ENCODE measurements at places on chromosomes 3 and 15.

- DNase-seq = peak; percentile 76
Observed at GRCh38 chr3:97579365-97579764, 185.2 kb upstream of the ARL6 start.

- DNase-seq = no peak
Observed at GRCh38 chr3:4432259-4432658, 34.8 kb downstream of the SUMF1 start.

DNA sequence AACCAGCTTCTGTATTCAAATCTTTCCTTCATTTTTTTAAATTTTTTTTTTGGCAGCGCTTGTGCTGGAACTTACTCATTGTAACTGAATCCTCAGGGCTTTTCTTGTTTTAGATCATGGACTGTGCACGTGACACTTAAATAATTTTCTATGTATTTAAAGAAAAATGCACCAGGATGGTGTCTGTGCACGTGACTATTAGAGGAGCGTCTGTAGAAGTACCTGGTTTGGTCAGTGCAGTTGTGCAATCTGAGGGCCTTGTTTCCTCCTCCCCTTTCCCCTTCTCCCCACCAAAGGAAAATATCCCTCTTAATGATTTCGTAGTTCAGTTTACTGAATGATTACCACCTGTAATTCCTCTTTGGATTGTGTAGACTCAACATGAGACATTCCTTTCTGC, 31.3 kb downstream of the EDEM1 start:
- peak; percentile 11 for DNase-seq

DNA sequence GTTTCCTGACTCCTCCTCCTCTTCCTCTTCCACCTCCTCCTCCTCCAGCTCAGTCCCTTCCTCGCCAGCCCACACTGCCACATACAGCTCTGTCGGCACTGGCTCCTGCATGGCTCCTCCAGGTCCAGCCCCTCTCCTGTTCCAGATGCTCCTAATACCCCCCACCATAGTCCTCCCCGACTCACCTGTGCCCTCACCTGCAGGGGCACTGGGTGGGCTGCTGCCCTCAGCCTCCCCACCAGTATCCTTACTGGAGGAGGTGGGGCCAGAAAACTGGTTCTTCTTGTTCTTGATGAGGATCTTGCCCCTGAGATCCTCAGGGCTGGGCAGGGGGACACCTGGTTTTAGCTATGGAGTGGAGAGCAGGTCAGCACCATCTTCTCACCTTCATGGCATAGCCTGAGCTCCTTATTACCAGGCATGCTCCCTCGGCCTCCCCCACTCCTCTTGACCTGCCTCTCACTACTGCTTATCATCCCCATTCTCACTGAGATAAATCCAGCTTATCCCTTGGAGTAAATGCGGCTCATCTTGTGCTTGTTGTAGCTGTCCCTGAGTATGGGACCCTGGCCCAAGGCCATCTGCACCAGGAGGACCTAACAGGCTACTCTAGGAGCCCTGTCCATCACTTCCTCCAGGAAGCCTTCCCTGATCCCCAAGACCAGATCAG, 11.0 kb downstream of the PLCB2 start:
- DNase-seq = no peak

- DNase-seq = peak; percentile 100
Observed at GRCh38 chr3:77825001-77825827, 785.3 kb downstream of the ROBO2 start.

DNA sequence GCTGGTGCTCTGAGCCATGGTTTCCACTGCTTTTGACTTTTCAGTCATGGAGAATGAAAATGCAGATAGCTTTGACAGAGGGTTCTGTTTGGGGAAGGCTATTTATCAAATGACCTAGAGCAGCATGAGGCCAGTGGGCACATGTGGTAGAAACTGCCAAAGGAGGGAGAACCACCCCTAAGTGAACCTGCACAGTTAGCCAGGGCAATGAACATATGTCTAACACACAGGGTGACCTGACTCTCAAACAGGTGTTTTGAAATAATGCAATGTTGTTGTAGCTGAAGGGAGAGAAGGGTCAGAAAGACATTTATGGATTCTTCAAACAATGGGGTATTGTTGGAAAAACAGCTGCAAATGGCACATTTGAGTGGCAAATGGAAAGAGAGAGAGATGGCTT, 174.4 kb upstream of the FAM3D start:
- no peak for DNase-seq

GRCh38 chr3:195580744-195581443, 2.8 kb downstream of the APOD start:
- peak; percentile 63 for DNase-seq

DNA sequence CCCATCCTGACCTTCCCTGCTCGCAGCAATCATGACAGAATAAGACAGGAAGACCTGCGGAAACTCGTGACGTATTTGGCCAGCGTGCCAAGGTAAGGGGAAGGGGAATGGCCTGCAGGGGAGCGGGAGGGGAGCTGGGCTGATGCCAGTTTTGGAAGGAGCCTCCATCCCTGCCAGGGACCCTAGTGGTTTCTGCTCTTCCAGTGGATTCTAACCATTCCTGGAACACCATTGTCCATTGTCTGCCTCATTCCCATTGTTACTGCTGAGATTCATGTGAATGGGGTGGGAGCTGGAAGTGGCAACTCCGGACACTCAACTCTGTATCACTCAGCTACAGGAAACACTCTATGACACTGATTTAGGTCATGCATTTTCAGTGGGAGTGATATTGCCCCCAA, 242.9 kb upstream of the ROPN1 start:
- no peak for DNase-seq

DNA sequence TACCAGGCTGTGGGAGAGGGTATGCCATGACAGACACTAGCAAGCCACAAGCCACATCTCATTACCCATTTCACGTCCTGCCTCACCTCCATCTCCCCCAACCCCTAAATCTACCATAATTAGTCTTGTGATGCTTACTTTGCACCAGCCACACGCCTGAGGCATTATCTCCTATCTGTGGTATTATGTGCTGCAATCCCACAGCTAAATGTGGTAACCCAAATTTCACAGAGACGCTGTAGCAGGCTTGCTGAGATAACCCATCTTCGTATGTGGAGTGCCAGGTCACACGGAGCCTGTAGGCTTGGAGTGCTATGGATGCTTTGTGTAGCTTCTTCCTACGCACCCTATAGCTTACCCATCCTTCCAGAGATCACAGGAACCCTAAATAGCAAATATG, 256.7 kb upstream of the KCNH8 start:
- DNase-seq = no peak

DNA sequence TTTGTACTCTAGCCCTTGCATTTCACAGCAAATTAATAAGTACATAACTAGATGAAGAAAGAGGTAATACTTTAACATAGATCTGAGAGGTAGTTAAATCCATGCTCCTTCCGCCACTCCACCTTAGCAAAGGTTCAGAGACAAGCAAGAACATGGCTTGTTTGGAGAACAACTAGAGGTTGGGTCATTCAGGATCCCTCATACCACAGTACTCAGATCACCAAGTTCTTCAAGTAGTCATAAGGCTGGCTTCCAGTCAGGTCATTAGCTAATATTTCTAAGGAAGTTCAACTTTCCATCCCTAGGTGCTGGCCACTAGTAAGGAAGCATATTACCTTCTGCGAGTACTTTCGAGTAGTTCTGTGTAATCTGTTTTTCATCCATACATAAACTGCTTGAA, 44.1 kb downstream of the CD200R1 start:
- peak; percentile 56 for DNase-seq

- peak; percentile 33 for DNase-seq
Observed at GRCh38 chr15:37133602-37134001, 33.3 kb upstream of the MEIS2 start.

GRCh38 chr15:74239051-74239705, 3.1 kb downstream of the CCDC33 start:
- no peak for DNase-seq

DNA sequence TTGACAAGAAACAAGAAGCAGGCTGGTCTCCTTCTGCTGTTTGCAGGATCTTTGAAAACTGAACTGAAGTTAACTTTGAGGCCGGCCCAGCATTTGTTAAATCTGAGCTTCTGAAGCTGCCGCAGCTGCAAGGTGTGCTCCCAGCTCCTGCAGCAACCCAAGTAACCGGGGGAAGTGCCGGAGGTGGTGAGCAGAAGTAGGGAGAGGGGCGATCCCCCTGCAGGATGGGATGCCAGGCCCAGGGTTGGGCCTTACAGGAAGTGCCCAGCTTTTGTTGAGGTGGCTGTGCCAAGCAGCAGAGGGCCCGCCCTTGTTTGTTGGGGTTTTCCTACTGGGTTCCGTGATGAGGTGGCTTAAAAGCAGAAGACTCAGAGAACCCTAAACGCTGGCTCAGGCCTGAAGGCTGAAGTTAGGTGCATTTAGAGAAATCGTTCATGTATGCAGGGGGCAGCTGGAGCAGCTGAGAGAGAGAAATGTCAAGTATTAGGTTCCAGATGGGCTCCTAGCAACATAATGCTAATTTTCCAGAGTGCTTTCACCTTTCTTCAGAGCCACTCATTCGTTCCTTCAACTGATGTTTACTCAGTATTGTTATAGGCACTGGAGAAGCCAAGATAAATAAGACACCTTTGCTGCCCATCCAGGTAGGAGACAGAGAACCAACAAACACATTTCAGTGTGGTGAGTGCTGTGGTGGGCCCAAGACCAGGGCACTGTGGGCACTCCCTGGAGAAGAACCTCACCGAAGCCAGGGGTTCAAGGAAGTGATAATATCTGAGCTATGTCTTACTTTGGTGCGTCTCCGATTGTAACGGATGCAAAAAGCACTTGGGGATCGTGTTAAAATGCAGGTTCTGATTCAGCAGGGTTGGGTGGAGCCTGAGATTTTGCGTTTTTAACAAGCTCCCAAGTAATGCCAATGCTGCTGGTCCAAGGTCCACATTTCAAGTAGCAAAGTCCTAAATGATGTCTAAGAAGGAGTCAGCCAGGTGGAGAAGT, 42.2 kb upstream of the PLCL2 start:
- peak; percentile 14 for DNase-seq

GRCh38 chr15:75455982-75456531, 4.6 kb upstream of the SIN3A start:
- peak; percentile 83 for DNase-seq

GRCh38 chr3:20104167-20104661, 64.0 kb downstream of the KAT2B start:
- DNase-seq = no peak

DNA sequence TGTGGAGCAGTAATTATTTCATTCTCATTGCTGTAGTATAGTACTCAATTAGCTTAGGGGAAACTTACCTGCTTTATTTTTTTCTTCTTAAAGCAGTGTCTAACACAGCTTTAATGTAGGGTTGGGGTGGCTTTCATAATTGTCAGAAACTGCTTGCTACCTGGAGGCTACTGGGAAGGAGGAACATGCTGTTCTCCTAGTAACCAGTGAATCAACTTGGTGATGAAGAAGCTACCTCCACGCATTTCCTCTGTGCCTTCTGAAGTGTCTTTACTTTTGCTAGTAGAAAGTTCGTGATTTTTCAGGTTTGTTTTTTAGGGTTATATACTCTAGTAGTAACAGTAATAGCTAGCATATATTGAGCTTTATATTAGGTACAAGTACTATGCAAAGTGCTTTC, 11.5 kb downstream of the FEM1B start:
- DNase-seq = no peak

- peak; percentile 37 for DNase-seq
Observed at GRCh38 chr3:19885468-19885867, 48.5 kb downstream of the EFHB start.

- peak; percentile 22 for DNase-seq
Observed at GRCh38 chr3:132773071-132773619, 50.9 kb upstream of the NPHP3 start.

DNA sequence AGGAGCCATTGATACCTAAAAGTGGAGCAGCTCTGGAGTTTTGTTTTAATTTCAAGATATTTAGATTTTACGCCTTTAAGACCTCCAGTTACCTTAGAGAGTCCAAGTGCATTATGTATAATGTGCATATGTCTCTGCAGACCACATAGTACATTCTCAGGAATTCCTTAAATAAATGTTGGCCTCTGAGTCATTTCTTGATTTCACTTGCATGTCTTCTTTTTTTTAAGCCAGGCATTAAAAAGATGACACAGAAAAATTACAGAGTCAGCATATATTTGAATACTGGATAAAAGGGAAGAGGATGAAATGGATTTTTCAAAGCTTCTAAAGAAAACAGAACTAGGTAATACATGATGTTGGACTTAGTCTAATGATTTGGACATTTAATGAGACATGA, 125.2 kb downstream of the TMCO5A start:
- DNase-seq = peak; percentile 61

- DNase-seq = peak; percentile 42
Observed at GRCh38 chr3:9793161-9793781, 389 bp downstream of the ARPC4 start.

- DNase-seq = no peak
Observed at GRCh38 chr3:179074656-179075055, 3.0 kb upstream of the ZMAT3 start.

- DNase-seq = no peak
Observed at GRCh38 chr3:2937592-2937991, 172.6 kb downstream of the IL5RA start.

DNA sequence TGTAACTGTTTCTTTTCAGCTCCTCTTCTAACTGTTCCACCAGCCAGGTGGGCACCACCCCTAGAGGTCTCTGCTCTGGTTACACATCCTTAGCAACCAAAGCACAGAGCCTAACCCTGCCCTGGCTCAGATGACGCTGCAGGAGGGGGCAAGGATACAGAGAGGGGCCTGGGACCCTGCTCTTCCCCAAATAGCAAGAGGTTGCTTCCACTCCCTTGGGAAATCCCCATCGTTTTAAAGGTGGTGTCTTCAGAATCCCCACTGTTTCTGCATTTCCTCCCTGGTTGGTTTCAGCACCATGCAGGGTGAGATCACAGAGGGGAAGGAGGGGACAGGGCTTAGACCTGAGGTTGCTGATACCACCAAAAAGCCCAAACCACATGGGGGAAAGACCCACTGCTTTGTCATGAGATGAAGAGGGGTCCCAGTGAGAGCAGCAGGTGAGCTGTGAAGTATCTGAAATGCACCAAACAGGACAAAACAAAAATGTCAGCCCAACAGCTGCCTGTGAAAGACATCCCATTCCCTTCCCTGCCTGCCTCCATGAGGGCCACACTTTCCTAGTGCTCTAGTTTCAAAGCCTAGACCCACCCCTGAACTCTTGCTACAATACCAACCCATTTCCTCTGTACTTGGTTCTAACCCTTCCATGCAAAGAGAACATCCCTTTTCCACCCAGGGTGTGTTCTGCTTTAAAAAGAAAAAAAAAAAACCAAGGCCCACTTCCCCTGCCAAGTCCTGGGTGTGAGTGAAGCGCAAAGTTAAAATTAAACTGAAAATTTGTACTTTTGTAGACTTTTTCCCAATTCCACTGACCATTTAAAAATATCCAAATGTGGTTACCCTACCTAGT, 29.0 kb downstream of the ANP32A start:
- no peak for DNase-seq

- peak; percentile 7 for DNase-seq
Observed at GRCh38 chr3:114154321-114154821, 24.5 kb downstream of the DRD3 start.

- DNase-seq = no peak
Observed at GRCh38 chr3:82293867-82294266, 532.4 kb upstream of the GBE1 start.
